ENCODE measurements at places on chromosomes 3 and 15. TPM values are rescaled to one million over a fixed set of nuclear protein-coding genes. Genes with fewer than 3 reads are reported as not detected.

DNA sequence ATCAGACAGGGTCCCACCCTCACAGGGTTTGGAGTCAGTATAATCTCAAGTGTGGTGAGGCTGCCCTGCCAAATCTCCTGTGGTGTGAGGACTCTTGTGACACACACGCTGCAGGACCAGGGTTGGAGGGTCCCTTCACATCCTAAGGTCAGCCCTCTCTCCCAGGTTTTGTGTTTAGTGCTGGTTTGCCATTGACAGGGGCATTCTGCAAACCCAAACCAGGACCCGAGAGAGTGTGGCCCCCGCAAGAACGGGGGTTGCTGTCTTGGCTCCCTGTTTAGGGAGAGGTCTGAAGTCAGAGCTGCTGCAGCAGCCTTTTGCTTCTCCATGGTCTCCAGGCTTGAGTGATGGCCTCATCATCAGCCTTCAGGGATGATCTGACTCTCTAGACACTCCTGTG is 14.7 kb downstream of the FAM107A start:
- DNase-seq = no peak

The NANOGP8 gene
- not detected for total RNA-seq

The GREM1 gene
- 27.2 TPM for total RNA-seq

The GRAMD2A gene
- 0.28 TPM for total RNA-seq

GRCh38 chr3:150960708-150961684 is 11.5 kb downstream of the CLRN1 start:
- no peak for DNase-seq

DNA sequence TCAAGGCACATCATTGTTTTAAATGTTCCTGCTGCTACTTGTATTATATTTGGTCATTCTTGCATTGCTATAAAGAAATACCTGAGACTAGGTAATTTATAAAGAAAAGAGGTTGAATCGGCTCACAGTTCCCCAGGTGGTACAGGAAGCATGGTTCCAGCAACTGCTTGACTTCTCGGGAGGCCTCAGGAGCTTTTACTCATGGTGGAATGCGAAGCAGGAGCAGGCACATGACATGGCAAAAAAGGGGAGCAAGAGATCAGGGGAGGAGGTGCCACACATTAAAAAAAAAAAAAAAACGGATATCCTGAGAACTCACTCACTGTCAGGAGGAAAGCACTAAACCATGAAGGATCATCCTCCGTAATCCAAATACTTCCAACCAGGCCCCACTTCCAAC is 286.9 kb upstream of the PLSCR5 start:
- DNase-seq = no peak

- no peak for DNase-seq
Measured at GRCh38 chr3:36741285-36741684, 23.1 kb downstream of the DCLK3 start.

The CD200 gene
- total RNA-seq = 4.6 TPM

DNA sequence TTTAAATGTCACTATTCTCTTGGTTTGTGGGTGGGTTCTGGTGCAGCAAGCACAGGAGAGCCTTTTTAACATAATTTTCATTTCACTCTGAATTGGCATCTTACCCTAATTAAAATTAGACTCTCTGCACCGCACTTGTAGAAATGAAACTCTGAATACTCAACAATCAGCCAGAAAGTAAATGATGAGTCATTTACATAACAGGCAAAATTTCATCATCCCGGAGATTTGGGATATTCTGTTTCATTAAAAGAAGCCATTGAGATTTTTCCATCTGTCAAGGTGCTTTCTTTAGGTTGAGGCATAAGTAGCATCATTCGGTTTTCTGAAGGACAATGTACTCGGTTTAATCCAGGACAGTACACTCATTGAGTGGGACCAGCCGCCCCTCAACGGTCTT is 111.0 kb downstream of the RFTN1 start:
- no peak for DNase-seq

DNA sequence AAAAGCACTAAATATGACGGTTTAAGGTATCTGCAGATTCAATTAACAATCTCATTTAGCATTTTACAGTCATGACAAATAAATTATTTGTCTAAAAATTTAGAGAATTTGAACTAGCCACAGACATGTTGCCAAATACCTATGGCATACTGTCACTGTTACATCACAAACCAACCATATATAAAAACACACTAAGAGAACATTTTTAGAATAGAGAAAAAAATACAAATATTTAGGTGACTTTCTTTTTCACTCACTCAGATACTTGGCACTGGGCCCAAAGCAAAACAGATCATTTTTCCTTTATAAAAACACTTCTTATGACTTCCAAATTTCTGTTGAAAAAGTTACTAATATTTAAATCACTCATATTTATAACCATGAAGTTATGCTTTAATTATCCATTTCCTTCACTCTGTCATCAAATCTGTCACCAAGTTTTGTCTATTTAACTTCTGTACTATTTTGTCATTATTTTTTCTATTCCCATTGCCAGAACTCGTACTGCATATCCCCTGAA is 644.7 kb downstream of the OTOL1 start:
- no peak for DNase-seq

GRCh38 chr3:14565868-14566588 is 25.9 kb upstream of the GRIP2 start:
- no peak for DNase-seq

DNA sequence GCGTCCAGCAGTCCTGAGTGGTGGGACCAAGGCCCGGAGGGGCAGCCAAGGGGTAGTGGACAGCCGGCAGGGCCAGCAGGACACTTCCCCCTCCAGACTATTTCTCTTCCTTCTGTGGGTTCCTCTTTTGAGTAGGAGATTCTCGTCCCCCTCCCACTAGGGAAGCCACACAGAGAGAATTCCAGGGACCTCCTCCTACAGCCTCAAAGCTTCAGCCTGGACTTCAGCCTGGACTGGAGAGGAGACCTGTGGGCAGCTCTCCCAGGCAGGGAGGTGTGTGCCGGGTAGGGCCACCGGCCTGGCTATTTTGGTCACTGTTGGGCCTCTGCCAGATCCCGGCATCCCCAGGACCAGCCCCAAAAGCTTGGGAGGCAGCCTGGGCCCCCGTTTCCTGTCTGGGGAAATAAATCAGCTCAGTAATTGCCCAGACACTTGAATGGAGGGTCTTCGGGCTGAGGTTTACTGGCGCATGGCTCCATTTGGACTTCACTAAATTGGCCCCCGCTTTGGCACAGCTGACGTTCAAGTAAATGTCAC is 1.3 kb downstream of the SLC6A6 start:
- DNase-seq = no peak

GRCh38 chr15:64029110-64029509 is 17.2 kb downstream of the DAPK2 start:
- no peak for DNase-seq

DNA sequence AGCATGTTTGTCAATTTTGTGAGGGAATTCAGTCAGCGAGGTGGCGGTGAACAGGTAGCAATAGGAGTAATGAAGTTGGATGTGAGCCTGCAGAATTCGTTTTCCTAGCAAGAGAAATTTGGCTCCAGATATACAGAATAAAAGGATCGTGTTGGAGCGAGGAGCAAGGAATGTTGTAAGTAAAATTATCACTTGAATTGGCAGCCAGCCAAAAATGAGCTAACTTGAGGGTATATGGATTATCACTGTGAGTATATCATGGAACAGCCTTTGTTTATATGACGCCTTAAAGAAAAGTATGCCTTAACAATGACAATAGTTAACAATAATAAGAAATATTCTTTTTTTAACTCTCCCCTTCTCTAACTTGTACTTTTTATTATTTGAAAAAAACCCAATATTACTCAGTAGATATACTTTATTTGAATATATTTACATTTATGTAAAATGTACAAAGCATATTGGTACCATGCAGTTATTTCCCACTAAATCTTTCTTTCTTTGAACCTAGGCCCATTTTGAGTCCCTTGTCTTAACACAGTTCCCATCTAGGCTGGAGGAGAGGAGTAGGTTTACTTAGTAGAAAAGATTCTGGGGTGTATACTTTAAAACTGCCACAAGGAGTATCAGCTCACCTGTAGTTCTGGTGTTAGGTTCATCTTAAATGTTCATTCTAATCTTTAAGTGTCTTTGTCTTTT is 29.3 kb downstream of the EPHA6 start:
- DNase-seq = no peak

All from sigmoid colon (tissue), 7 donors.